Left lung (tissue), 14 donors: ENCODE measurements at places on chromosomes 1 and 21. TPM values are rescaled to one million over a fixed set of nuclear protein-coding genes. Genes with fewer than 3 reads are reported as not detected.

DNA sequence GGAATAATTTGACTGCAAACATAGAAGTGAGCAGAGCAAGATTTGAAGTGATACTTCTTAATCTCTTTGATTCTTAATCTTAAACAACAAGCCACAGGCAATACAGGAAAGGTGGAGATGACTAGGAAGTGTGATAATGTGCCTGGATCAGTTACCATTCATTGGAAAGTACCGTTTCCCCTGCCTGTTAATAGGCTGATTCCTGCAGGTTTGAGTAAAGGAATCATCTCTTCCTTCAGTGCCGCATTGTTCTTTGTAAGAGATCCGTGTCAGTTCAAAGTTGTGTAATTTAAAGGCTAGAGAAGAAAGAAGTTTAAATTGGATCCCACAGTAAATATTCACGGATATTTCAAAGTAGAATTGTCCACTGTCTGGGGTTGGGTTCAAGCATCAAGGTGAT, 43.5 kb upstream of the BCL10 start:
- no peak overlapping the region for H3K4me3 ChIP-seq
- DNase-seq = no peak
- no peaks in the 10 kb centered on the region for H3K36me3 ChIP-seq
- H3K4me1 ChIP-seq = peaks cover 7% of the 10 kb centered on the region
- no peaks in the 10 kb centered on the region for H3K27me3 ChIP-seq

DNA sequence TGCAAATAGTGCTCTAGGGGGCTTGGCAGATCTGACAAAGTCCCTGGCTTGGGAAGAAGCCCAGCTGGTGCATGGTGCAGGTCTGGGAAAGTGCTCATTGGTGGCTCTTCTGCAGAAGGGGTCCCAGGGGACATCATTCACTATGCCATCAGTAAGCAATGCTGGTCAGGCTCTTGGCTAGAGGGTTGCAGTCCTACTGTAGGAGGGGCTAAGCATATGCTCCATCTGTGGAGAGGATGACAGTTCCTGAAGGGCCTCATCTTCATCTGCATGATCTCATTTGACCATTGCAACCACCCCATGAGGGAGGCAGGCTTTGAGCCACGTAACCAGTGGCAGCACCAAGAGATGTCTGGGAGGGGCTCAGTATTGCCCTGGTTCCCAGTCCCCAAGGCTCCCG, 31.5 kb upstream of the VASH2 start:
- peaks cover 7% of the 10 kb centered on the region for H3K4me1 ChIP-seq
- no peak overlapping the region for H3K4me3 ChIP-seq
- peaks cover 12% of the 10 kb centered on the region for H3K27me3 ChIP-seq
- no peak for DNase-seq

DNA sequence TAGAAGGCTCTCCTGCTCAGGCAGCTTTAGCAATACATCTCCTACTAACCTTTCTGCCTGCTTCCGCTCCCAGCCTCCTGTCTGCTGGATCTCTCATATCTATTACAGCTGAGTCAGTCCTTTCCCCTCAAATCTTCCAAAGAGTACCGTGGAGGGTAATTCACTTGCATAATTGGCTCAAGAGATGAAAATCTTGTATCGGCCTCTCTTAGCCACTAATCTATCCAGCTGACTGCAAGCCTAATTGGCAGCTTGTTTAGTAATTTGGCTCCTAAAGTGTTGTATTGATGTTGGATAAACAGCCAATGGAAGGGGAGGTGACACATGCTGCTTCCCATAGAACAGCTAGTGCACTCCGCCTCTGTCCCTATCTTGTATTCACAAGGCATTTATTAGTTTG, 195.7 kb downstream of the GPATCH2 start:
- H3K4me1 ChIP-seq = no peaks in the 10 kb centered on the region
- H3K27me3 ChIP-seq = no peaks in the 10 kb centered on the region
- H3K4me3 ChIP-seq = no peak overlapping the region
- no peak for DNase-seq

DNA sequence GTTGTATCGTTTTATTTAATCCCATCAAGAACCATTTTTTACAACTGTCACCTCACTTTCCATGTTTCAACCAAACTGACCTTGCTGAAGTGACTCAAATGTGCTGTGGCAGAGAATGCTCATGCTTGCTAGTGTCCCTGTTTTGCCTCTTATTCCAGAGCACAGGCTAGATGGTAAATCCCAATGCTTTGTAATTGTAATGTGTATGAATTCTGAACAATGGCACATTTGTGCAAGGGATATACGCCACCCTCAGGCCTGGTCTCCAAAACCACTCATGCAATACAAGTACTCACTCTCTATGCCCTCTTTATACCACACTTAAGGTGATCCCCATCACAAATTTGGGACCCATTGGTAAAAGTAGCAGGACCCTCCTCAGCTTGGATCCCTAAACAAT, 313.6 kb downstream of the HHIPL2 start:
- no peaks in the 10 kb centered on the region for H3K27me3 ChIP-seq
- no peak overlapping the region for H3K4me3 ChIP-seq
- H3K27ac ChIP-seq = no peak overlapping the region
- no peaks in the 10 kb centered on the region for H3K4me1 ChIP-seq
- no peak for DNase-seq

- H3K4me3 ChIP-seq = no peak overlapping the region
- H3K36me3 ChIP-seq = no peaks in the 10 kb centered on the region
- H3K27ac ChIP-seq = no peak overlapping the region
These were observed 106.5 kb downstream of the HLCS start for GRCh38 chr21:36859744-36860501.

DNA sequence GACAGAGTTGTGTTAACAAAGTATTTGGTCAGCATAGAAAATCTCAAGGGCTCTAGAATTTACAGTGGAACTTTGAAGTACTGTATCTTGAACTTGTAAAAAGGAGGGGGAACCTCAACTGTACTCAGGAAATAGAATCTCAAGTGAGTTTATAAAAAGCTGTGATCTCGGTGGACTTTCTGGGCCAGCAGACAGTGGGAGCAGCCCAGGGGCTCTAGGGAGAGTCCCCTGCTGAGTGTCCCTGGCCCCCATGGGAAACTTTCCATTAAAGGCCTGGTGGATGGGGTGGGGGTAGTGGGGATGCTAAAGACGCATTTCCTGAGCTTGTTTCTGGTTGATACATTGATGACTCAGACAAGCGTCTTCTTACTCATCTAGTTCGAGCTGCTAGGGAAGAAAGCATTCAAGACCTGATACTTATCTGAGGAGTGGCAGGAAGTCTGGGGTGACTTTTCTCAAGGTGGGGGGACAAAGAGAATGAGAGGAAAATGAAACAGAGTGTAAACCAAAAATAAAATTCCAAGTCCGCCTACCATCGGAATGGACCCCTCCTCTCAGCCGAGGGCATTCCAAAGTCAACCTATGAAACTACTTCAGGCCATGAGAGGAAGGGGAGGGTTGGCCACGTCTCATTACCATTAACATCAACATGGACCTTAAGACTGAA, 65.5 kb downstream of the NID1 start:
- H3K27ac ChIP-seq = peak overlapping the region; percentile 37
- no peak overlapping the region for H3K4me3 ChIP-seq
- H3K27me3 ChIP-seq = no peaks in the 10 kb centered on the region
- H3K4me1 ChIP-seq = no peaks in the 10 kb centered on the region

- no peak for DNase-seq
- H3K36me3 ChIP-seq = no peaks in the 10 kb centered on the region
- no peak overlapping the region for H3K27ac ChIP-seq
- no peaks in the 10 kb centered on the region for H3K4me1 ChIP-seq
- H3K27me3 ChIP-seq = no peaks in the 10 kb centered on the region
- H3K4me3 ChIP-seq = no peak overlapping the region
These were observed 623.2 kb upstream of the PKN2 start for GRCh38 chr1:88060750-88061491.

DNA sequence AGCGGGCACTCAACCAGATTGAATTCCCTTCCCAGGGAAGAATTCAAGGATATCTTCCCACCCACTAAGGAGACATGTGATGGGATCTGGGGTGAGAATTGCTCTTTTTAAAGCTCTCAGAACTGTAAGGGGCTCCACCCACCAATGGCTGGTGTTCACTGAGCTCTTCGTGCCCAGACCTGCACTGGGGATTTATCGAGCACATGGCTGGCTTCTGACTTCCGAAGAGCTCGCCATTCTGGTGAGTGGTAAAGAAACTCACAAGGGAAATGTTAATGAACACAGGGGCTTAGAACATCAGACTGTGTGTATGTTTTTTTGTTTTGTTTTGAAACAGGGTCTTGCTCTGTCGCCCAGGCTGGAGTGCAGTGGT, 9.8 kb downstream of the PADI3 start:
- no peaks in the 10 kb centered on the region for H3K36me3 ChIP-seq
- no peak for DNase-seq
- no peak overlapping the region for H3K27ac ChIP-seq
- no peak overlapping the region for H3K4me3 ChIP-seq
- H3K27me3 ChIP-seq = no peaks in the 10 kb centered on the region

GRCh38 chr1:31753707-31754349, 10.3 kb downstream of the ADGRB2 start:
- H3K36me3 ChIP-seq = no peaks in the 10 kb centered on the region
- no peak overlapping the region for H3K27ac ChIP-seq
- H3K4me1 ChIP-seq = no peaks in the 10 kb centered on the region
- DNase-seq = no peak

- no peak overlapping the region for H3K27ac ChIP-seq
- H3K36me3 ChIP-seq = no peaks in the 10 kb centered on the region
- no peaks in the 10 kb centered on the region for H3K27me3 ChIP-seq
- no peak for DNase-seq
- no peaks in the 10 kb centered on the region for H3K4me1 ChIP-seq
These were observed 71.5 kb downstream of the NR5A2 start for GRCh38 chr1:200099040-200099439.

GRCh38 chr21:37484535-37485474, 118.2 kb downstream of the DYRK1A start:
- H3K4me1 ChIP-seq = peaks cover 10% of the 10 kb centered on the region
- DNase-seq = no peak
- no peak overlapping the region for H3K4me3 ChIP-seq
- peaks cover 51% of the 10 kb centered on the region for H3K36me3 ChIP-seq
- no peaks in the 10 kb centered on the region for H3K27me3 ChIP-seq
- H3K27ac ChIP-seq = peak overlapping the region; percentile 34

DNA sequence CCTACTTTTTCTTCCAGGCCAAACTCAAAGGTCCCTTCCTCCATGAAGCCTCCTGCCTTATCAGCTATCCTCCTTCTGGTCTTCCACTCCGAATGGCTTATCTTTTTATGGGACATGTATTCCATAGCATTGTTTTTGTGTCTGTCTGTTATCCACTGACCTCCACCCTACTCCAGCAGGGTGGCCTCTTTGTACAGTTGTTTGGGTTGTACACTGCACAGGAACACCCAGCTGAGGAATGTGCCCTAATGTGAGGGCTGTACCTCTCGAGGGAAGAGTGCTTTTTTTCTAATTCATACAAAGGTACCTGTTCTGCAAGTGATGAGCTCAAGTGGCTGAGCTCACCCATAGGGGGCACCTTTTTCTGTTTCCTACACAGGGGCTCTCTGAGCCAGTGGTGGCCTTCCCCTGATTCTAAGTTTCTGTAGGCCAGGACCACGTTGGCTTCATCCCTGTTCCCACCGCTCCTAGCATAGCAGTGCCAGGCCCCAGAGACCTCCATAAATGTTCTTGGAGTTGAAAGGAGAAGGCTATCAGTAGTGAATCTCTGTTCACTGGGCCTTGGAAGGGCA, 108.2 kb downstream of the FOXD2 start:
- no peaks in the 10 kb centered on the region for H3K27me3 ChIP-seq
- DNase-seq = no peak
- H3K27ac ChIP-seq = no peak overlapping the region
- no peaks in the 10 kb centered on the region for H3K4me1 ChIP-seq
- H3K36me3 ChIP-seq = no peaks in the 10 kb centered on the region

DNA sequence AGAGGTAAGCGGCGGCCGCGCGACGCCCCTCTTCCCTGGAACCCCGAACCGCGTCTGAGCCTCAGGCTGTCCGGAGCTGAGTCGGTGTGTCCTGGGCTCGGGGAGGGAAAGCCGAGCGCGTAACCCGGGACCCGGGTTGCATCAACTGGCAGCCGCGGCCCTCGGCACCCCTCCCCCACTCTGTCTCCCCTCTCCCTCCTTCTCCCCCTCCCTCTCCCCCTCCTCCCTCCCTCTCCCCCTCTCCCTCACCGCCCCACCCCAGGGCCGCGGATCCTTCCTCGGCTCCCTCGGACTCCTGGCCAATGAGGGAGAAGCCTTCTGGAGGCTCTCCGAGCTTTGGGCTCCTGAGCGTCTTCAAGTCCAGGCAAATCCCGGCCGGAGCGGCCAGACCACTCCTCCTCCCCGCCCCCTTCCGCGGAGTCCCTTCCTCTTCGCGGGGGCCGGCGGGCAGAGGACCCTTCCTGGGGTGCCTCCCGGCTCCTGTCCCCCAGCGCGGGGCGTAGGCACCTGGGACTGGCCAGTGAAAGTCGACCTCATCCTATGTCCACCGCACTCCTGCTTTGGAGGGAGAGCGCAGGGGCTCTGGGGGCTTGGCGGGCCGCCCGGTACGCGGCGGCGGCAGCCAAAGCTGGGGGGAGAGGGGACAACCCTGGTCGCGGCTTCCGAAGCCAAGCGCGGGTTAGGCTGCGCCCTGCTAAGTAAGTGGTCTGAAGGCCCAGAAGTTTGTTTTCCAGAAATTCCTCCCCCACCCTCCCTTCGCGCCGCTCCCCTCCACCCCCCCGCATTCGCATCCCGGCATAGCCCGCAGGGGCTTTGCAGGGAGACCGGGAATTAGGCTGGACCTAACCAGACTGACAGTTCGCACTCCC, 850 bp downstream of the SESN2 start:
- H3K4me3 ChIP-seq = peak overlapping the region; percentile 98
- H3K4me1 ChIP-seq = peaks cover 10% of the 10 kb centered on the region
- H3K27me3 ChIP-seq = no peaks in the 10 kb centered on the region
- H3K36me3 ChIP-seq = no peaks in the 10 kb centered on the region

DNA sequence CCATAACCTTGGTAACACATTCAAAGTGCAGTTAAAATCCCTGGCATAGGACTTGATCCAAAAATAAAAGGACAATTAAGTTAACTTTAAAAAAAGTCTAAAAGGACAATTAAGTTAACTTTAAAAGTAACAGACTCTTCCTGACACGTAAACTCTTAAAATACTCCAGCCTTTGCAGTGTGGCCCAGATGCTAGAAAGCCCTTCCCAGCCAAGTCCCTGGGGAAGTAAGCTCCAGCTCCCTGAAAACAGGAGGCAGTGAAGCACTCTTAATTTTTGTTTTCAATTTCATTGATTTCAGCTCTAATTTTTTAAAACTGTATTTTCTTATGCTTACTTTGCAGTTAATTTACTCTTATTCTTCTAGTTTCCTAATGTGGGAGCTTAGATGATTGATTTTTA, 5.1 kb upstream of the AIM2 start:
- no peaks in the 10 kb centered on the region for H3K36me3 ChIP-seq
- H3K27me3 ChIP-seq = no peaks in the 10 kb centered on the region
- H3K4me3 ChIP-seq = no peak overlapping the region
- H3K4me1 ChIP-seq = peaks cover 27% of the 10 kb centered on the region
- H3K27ac ChIP-seq = no peak overlapping the region
- DNase-seq = no peak

DNA sequence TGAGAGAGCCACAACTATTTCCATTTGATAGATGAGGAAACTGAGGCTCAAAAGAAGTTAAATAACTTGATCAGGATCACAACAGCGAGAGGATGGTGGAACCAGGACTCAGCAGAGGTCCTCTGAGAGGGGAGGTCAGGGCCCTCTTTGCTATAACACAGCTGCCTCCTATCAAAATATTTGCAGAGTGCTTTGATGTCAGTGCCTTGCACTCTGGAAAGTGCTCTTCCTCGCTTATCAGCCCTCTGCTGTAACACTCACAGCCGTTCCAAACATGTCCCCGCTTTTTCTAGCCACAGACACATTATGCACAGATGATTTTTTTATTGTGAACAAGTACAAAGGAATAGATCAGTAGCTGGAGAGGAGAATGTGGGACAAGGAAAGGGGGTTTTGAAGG, 71.8 kb upstream of the ARHGAP29 start:
- H3K27ac ChIP-seq = no peak overlapping the region
- no peak for DNase-seq
- H3K4me3 ChIP-seq = no peak overlapping the region
- no peaks in the 10 kb centered on the region for H3K27me3 ChIP-seq
- H3K36me3 ChIP-seq = no peaks in the 10 kb centered on the region

The YARS1 gene
- total RNA-seq = 80.7 TPM
